ENCODE measurements at places on chromosomes 6 and 20.

DNA sequence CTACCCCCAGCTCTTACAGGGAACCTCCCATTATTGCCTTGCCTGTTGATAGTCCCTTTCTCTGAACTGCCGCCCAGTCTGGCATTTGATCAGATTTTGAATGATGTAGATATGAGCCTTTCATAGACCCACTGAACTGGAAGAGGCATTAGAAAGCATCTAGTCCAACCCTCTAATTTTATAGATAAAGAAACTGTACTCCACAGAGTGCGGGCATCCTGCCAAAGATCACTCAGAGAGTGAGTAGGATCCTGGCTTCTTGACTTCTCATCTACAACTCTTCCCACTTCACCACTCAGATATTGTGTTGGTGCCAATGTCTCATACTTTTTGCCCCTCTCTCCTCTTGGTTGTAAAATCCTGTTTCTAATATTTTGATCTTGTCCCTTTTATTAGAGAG, 179.2 kb upstream of the BMP2 start:
- peak; percentile 93 for DNase-seq

DNA sequence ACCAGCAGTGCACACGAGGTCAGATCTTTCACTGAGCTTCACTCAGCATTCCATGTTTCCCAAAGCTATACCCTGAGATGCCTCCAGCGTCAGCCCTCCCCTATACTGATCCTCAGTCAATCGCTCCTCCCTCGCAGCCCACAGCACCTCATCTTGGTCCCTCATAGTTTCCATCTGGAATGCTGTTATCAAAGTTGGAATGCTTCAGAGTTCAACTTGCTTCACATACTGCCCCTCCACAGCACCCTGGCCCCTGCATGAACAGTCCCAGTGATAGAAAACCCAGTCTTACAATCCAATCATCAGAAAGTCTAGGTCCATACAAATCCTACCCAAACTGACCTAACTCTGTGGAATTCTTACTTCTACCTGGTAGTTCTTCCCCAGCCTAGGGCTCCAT, 20.0 kb downstream of the SPAG4 start:
- DNase-seq = no peak

- no peak for DNase-seq
Measured at GRCh38 chr20:10939331-10939941, 265.6 kb upstream of the JAG1 start.

GRCh38 chr20:43658723-43659419, 8.0 kb upstream of the MYBL2 start:
- DNase-seq = no peak

GRCh38 chr6:79307321-79308036, 73.0 kb upstream of the HMGN3 start:
- DNase-seq = peak; percentile 64

- peak; percentile 22 for DNase-seq
Measured at GRCh38 chr20:61524951-61525666, 273.0 kb downstream of the CDH4 start.

DNA sequence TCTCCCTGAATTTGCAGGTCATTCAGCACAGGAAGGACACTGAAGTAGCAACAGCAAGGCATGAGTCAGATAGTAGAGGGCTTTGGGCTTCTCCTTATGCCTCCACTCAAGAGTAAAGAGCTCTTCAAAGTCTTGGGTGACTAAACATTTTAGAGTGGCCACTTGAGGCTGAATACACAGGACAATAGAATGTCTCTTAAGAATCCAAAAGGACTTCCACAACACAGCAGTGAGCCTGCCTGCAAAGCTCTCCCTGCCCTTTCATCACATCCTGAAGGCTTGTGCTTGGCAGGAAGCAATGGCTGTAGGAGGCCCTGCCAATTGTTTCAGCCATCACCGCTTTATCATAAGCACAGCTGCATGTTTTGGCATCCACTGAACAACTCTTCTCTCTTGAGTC, 36.8 kb downstream of the FOXQ1 start:
- DNase-seq = no peak

DNA sequence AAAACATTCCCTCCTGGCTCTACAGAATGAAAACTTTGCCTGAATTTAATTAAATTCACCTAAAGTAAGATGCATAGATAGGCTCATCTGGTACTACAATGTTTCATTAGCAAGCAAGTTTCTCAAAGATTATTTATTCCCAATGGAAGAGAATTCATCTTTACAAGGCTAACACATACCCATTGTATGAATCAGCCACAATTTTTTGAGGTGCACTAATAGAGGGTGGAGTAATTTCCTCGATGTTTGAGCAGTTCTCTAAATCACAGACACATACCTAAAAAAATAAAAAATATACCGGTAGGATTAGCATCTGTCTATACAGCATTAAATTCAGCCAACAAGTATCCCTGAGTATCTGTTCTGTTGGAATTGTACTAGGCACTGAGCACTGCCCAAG, 32.7 kb downstream of the ROS1 start:
- no peak for DNase-seq

- DNase-seq = peak; percentile 84
Measured at GRCh38 chr6:593139-593906, 63.6 kb downstream of the HUS1B start.

GRCh38 chr20:17643531-17644188, 38.4 kb downstream of the RRBP1 start:
- DNase-seq = no peak

- DNase-seq = no peak
Measured at GRCh38 chr20:52031206-52031562, 160.4 kb downstream of the ZFP64 start.

DNA sequence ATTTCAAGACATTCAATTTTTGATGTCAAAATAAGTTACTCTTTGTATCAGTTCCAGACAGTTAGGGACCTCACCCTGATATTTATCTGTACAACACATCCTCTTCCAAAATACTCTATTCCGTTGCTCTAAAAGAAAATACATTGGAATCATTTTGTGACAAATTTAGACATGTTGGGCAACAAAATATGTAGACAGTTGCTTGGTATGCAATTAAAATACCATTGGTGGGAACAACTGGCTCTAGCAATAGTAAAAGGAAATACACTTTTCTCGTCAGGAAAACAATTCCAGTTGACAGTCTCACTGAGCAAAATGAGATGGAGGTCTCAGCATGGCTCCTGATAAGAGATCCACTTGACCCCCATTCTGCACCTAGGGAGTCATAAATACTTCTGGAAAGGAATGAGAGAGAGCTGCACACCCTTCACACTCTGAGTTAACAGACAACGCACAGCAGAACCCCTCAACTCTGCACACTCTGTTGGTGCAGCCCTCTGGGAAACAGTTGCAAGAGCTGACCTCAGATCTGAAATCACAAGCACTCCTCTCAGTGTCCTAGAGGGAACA, 171.3 kb upstream of the NT5E start:
- no peak for DNase-seq

DNA sequence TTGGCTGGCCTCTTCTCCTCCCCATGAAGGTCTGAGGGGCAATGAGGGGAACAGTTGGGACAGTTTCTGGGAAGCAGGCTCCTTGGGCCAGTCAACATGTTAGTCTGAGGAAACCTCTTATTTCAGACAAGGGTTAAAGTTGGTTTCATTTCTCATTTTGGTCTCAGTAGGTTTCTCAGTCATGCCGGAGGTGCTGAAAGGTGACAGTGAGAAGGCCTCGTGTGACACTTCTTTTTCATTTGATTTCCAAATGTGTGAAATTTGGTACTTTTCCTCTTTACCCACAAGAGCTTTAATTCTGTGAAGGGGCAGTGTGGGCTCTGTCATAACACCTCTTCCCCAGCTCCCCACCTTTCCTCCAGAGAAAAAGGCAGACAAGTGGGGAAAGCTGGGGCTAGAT, 7.5 kb upstream of the GLP1R start:
- no peak for DNase-seq

GRCh38 chr6:27593200-27593818, 120.4 kb upstream of the ZNF184 start:
- peak; percentile 51 for DNase-seq

GRCh38 chr6:13523826-13524622, 36.6 kb upstream of the GFOD1 start:
- DNase-seq = peak; percentile 36

GRCh38 chr20:22984606-22985005, 50.5 kb upstream of the SSTR4 start:
- DNase-seq = no peak

DNA sequence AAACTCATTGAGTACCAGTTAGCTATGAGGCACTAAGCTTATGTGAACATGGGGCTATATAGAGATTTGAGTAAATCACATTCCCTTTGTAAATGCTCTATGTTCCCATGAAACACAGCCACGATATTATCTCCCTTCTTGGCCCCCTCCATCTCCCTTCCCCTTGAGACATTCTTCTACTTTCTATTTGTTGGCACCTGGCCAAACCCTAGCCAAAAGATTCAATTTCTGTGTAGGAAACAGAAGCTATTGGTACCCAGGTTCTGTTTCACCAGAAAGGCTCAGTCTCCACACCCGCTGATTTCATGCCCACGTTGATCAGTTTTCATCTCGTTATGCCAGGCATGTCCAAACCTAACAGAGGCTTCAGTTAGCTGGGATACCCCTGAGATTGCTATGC, 145.5 kb upstream of the LAMP5 start:
- DNase-seq = peak; percentile 26

- peak; percentile 16 for DNase-seq
Measured at GRCh38 chr6:116218172-116218633, 35.7 kb downstream of the TSPYL4 start.

- peak; percentile 80 for DNase-seq
Measured at GRCh38 chr6:52362443-52363227, 684 bp downstream of the PAQR8 start.

DNA sequence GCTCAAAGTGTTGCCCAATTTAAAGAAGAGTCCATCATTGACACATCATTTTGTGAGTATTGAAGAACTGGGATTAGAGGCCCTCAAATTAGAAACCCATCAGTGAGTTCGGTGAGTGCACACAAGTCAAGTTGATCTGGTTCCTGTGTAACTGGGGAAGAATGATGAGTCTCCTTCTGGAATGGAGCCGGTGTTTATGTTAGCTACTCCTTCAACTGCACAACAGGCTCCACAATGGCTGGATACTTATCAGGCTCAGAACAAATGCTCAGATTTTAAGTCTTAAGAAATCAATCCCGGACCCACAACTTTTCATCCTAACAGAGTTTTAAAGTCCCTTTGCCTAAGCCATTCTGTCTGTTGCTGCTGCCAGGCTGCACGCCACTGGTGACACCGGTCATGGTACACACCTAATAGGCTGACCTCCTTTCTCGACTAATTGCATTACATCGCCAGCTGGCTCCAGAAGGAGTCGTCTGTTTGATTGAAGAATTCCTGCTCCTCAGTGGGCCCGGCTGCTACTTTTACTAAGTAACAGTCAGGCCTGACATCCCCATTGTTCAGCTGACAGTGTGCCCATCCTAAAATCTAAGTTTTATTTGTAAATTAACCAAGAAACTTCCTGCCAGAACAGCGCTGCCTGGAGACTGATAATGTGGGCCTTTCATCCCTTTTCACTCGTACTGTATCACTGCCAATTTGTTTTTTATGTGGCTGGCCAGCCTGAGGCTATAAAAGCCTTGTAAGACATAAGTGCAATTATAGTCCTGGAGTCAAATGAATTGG, 130.4 kb downstream of the INSM1 start:
- DNase-seq = peak; percentile 99

GRCh38 chr6:169894377-169894960, 143.0 kb downstream of the ERMARD start:
- no peak for DNase-seq

DNA sequence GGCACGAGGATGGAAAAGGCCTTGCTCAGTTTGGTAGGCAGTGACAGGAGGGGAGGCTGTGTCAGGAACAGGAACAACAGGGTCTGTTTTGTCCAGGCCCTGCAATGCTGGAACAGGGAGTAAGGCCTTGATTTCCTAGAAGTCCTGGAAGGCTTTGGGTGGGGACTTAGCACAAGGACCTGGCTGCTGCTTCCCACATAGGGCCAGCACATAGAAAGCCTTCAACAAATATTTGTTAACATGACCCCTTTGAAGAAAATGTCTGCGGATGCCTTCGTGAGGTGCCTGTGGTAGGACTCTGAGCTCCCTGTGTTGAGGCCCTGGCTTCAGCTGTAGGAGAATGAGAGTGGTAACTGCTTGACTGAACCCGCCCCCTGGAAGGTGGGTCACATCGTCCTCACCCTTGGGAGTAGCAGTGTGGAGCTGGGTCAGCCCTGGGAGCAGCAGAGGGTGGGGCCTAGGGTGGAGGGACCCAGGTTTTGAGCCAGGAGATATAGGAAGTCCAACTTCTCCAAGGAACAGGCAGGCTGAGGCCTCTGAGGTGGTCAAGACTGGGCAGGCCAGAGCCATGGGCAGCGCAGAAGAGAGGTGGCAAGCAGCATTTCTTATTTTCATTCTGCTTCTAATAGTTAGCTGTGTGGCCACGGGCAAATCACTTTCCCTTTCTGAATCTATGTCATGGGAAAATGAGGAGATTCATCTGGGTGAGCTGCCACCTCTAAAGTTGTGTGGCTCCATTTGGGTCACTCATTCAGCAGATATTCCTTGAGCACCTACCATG, 50.0 kb downstream of the CNBD2 start:
- DNase-seq = no peak

Data from NCI-H69 (cell line).